ENCODE measurements at places on chromosomes 1 and 21.

GRCh38 chr1:47755101-47755990 is 241.8 kb downstream of the TRABD2B start:
- DNase-seq: no peak

- no peak for DNase-seq
Measured at GRCh38 chr1:58902830-58903513, 119.1 kb upstream of the JUN start.

DNA sequence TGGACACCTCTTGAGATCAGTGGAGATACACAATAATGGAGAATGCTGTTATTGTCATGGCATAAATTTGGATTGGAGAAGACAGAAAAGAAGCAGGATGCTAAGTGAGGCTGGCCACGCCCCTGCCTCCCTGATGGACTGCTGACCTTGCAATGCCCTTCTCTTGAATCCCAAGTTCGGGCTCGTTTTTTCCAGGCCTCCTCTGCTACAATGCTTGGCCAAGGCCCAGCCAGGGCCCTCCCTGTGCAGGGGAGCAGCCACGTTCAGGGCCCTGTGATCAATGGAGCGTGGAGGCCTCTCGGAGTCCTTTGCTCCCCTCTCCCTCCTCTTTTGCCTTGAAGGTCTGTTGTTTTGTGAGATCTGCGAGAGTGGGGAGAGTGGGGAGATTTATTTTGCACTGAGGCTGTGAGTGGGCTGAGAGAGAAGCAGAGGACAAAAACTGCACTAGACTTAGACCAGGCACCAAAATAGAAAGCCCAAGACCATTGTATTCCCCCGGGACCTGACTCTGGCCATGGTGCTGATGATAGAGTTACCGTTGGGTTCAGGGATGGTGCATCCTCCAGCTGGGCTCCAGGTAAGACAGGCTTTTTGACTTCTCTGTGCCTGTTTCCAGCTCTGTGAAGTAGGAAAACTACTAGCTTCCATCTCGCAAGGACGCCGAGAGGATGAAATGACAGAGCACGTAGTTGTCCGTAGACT is 268.6 kb downstream of the KAZN start:
- DNase-seq: no peak

DNA sequence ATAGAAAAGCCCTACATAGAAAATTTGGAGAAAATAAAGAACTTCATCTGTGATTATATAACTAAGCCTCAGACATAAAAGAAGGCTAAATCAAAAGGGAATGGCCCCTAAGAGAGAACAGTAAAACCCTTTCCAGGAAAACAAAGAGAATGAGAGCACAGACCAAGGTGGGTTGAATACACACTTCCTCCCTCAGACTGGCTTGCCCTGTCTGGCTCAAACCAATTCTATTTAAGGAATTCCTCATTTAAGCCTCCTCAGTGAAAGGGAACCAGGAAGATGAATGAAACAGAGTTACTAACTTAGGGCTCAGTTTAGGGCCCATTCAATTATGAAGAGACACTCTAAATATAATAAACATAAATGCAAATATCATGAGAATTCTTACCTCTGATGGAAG is 10.6 kb upstream of the SYT14 start:
- DNase-seq: no peak

DNA sequence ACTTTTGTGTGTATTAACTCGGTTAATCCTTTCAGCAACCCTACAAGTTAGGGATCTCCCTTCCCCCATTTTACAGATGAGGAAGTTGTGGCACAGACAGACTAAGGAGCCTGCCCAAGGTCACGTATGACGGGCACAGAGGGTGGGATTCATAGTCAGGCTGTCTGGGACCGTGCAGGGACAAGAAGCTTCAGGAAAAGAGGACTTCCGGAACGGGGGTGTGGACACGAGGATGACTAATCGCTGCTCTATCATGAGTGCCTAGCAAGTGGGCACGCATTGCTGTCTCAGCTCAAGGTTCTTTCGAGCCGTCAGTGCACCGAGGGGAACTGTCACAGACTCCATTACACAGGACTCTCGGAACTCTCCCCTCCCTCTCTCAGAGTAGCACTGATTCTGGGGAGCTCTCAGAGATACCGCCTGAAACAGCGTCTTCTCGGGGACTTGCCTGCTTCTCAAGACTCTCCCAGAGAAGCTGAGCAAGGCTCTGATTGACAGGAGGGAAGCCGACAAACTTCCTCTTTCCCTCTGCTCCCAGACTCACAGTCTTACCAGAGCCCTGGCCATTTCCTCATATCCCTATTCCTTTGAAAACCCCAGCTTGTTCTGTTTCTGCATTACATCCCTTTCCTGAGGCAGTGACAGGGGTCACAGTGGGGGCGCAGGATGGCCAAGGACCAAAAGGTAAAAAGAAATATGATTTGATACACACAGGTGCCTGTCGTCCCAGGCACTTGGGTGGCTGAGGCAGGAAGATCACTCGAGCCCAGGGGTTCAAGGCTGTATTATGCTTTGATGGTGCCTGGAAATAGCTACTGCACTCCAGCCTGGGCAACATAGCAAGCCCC is 14.4 kb downstream of the FHAD1 start:
- DNase-seq: no peak

- DNase-seq: no peak
Measured at GRCh38 chr1:160206421-160207117, 1.4 kb downstream of the PEA15 start.

DNA sequence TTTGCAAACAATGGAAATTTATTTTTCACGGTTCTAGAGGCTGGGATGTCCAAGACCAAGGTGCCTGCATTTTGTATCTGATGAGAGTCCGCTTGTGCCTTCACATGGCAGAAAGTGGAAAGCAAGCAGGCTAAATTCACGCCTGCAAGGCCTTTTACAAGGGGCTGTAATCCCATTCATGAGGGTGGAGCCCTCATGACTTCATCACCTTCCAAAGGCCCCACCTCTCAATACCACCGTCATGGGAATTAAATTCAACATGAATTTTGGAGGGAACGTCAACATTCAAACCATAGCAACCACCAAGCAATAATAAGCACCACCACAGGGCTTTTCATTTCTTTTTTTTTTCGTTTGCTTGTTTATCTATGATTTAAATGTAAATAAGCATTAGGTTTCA is 115.3 kb downstream of the C1orf21 start:
- no peak for DNase-seq

GRCh38 chr1:32350785-32351398 is 11.4 kb downstream of the FAM229A start:
- DNase-seq: no peak

GRCh38 chr1:34101151-34101550 is 63.9 kb downstream of the CSMD2 start:
- no peak for DNase-seq

DNA sequence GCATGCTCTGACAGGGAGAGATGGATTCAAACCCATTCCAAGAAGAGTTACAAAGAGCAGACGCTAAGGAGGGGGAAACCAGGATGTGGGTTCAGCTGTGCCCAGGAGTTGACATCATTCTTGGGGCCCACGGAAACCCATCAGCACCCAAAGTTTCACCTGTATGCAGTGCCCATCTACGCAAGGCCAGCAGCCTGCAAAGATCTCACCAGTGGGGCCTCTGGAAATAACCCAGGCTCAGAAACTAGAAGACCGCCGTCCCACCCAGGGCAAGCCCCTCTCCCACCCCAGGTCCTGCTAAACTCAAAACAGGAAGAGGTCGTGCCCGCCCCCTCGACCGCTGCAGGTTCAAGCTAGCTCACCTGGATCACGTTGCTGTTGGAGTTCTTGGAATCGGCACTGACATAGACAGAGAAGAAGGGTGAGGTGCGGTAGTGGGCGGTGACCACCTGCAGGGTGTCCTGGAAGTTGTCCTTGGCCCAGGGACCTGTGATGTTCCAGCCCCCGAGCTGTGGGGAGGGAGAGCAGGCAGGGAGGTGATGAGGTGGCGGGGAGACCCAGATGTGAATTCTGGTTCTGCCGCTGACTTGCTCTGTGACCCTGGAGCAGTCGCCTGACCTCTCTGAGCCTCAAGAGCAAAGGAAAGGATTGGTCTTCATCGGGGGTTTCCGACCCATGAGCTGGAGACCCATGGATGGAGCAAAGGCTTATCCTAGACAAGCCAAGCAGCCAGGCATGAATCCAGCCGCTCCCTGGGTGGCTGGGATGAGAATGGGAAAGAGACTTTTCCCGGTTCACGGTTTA is 31.7 kb downstream of the ECE1 start:
- DNase-seq: no peak

DNA sequence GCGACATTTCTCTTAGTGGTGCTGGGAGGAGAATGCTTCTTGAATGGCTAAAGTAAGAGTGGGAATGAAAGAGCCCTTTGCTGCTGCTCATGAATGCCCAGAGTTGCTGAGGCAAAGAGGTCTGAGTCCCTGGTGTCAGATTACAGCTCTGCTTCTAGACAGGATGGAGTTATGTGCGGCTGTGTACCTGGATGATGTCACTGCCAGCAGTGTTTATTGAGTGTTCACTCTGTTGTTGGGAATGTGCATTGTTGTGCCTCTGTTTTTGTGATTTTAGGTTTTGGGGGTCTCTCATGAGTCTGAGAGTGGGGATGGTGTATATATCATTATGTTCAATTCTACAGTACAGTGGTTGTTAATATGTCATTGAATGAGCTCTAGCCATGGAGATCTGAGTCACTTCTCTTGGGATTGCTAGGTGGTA is 2.7 kb downstream of the CDC14A start:
- DNase-seq: peak; percentile 10

- DNase-seq: no peak
Measured at GRCh38 chr21:44752671-44753235, 41.4 kb upstream of the TSPEAR start.

DNA sequence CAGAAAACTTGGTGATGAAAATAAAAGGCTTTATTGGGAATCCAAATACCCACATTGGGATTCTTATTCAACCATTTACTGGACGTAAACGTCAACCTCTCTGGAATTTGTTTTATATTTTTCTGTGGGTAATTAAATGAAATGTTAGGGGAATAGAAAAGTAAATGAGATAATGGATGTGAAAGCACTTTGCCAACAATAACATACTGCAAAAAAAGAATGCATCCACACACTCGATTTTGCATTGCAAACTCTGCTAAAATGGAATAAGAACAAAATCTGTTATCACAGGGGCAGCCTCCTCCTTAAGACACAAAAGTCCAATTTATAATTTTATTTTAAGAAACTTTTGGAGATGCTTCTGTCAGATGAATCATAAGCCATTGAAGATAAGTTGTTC is 88.4 kb downstream of the ERG start:
- DNase-seq: no peak

DNA sequence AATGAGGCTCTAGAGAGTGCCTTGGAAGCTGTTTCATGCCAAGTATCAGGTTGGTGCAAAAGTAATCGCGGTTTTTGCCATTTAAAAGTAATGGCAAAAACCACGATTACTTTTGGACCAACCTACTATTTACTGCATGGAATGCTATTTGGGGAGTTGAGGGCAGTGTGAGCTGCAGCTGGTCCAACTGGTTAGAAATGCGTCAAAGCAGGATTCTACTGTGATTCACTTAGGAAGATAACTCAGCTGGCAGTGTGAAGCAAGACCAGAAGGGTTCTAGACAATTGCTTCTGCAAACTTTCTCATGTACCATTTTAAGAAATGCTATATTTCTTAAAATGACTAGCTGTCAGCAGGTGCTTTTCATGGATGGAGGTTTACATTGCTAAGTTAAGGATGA is 21.2 kb upstream of the PLA2G2C start:
- DNase-seq: no peak

- DNase-seq: peak; percentile 63
Measured at GRCh38 chr21:42527489-42528158, 14.0 kb downstream of the SLC37A1 start.

GRCh38 chr1:34885405-34886247 is 26.1 kb upstream of the SMIM12 start:
- DNase-seq: peak; percentile 63

- DNase-seq: no peak
Measured at GRCh38 chr1:77732090-77732489, 27.6 kb downstream of the USP33 start.

GRCh38 chr1:230073371-230074035 is 6.5 kb downstream of the GALNT2 start:
- no peak for DNase-seq

DNA sequence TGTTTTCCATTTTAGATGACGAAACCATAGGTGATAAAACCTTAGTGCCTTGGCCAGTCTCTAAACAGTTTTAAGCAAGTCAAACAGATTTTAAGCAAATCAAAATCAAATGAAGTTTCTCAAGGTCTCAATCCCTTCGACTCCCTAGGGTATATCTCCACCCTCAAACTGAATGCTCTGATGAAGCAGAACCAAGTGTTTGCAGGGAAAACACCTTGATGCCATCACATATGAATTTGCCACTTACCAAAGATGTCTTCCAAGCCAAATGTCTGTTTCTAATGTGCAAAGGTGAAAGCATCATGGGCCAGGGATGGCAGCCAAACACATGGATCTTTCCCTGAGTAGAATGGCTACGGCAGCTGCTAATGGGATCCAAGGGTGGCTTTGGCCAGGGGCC is 116.4 kb upstream of the COP1 start:
- no peak for DNase-seq

DNA sequence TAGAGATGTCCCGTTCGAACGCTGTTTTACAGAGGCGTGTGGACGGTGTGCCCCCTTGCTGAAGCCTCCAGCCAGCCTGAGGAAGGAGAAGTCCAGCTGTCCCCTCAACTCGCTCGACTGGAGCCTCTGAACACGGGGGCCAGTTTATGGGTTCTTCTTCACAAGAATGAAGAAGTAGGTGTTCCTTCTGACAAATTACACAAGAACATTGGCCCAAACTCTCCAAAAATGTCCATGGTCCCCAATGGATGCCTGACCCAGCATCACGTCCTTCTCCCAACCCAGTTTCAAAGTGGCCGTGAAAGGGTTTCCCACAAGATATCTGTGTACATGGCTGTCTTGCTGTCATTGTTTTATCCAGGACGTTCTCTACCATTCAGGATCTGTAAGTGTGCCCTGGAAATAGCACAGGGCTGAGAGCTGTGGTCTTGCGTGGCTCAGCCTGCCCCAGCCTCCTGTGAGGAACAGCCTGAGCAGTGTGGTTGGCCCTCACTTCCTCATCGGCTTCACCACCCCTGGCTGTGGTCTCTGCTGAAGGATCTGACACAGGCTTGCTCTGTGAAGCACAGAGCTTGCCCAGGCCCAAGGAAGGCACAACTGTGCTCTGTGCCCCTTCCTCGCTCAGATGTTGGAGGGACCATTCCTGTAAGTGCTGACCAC is 1.0 kb upstream of the S100B start:
- DNase-seq: no peak

GRCh38 chr1:150563340-150564038 is 14.3 kb downstream of the ADAMTSL4 start:
- DNase-seq: no peak

Measured in activated naive CD4-positive, alpha-beta T cell treated with anti-CD3 and anti-CD28 coated beads, Interleukin-2, amount 50 U/mL, for 72 hours (primary cell).